ENCODE measurements at places on chromosomes 7 and 10.

DNA sequence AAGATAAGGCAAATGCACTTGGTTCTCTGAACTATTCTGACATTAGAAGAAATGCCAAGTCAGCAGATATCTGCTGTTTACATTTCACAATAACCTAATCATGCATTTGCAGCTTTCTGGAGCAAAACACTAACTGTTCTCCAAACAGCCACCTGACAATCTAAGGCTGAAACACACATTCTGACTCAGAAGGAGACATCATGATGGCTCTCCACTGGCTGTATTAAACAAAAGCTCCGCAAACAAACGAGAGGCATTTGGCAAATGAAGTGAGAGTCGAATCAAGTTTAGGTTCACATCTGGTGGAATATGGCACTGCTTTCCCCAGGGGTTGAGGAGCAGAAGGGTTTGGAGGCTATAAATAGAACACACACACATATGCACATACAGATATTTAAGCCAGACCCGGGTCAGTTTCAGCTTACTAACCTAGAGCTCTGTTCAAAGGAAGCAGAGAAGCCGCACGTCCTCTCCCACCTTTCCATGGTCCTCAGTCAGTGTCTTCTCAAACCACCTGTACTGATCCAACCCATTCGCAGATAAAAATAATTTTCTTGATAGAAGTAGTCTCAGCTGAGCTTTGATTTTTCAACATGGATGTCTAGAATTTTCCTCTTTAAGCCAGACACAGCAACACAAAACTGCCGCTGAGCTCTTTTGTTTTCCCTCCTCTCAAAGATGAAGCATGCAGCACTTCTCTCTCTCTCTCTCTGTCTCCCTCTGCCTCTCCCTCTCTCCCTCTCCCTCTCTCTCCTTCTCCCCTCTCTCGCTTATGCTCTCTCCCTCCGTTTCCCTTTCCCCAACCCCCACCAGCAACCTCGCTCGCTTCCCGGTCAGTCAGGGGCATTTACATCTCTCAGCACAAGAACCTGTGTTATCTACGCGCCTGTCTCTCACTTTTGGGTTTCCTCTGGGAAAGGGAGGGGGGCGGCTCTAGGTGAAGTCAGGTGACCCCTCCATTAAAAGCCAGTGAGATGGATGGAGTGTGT, 682.8 kb downstream of the MAGI2 start:
- peaks cover 26% of the 10 kb centered on the region for H3K4me1 ChIP-seq
- no peak overlapping the region for H3K4me3 ChIP-seq
- peak overlapping the region; percentile 95 for H3K27ac ChIP-seq
- H3K36me3 ChIP-seq = no peaks in the 10 kb centered on the region
- DNase-seq = peak; percentile 66
- H3K27me3 ChIP-seq = no peaks in the 10 kb centered on the region

DNA sequence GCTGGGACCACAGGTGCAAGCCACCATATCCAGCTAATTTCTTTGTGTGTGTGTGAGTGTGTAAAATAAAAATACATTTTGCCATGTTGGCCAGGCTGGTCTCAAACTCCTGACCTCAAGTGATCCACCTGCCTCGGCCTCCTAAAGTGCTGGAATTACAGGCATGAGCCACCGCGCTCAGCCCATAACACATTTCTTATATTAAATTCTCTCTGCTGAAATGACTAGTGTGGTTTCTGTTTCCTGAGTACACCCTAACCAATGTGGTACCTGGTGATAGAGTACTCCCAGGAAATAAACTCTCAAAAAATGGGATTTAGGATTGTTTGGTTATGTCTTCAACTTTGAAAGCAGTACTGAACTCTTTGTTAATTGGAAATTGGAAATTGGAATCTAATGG, 19.4 kb upstream of the FHIP2A start:
- no peak overlapping the region for H3K27ac ChIP-seq
- no peaks in the 10 kb centered on the region for H3K36me3 ChIP-seq
- 0 out of 2 replicates have a peak, but pooled peaks cover 3% of the 10 kb centered on the region for H3K4me1 ChIP-seq
- no peak for DNase-seq
- no peaks in the 10 kb centered on the region for H3K27me3 ChIP-seq

DNA sequence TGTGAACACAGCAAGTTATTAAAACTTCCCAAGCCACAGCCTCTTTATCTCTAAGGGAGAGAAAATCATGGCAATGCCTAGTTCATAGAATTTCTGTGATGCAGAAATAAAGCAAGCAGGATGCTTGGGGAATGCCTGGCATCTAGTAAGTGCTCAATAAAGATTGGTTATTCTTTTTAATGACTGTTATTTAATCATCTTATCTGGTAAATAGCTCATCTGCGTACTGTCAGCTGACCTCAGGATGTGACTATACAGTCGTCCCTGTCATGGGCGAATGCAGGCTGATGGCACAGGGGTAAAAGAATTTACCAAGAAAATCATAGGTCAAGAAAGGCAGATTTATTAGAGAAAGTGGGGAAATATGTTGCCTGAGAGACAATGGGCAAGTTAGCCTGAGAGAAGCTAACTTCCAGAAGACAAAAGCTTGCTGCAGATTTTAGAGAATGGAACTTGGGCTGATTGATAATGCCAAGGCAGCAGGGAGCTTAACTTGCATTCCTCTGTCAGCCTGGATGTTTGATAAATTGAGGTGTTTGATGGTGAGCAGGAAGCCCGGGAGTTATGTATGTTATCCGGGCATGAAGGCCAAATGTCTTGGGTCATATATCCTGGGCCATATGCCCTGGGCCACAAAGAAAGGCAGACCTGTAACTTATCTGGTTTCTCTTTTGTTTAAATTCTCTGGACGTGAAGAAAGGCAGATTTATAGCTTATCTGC, 126.0 kb downstream of the KCNMA1 start:
- no peak for DNase-seq
- no peak overlapping the region for H3K27ac ChIP-seq
- H3K27me3 ChIP-seq = no peaks in the 10 kb centered on the region
- H3K36me3 ChIP-seq = no peaks in the 10 kb centered on the region
- H3K4me1 ChIP-seq = peaks cover 31% of the 10 kb centered on the region

DNA sequence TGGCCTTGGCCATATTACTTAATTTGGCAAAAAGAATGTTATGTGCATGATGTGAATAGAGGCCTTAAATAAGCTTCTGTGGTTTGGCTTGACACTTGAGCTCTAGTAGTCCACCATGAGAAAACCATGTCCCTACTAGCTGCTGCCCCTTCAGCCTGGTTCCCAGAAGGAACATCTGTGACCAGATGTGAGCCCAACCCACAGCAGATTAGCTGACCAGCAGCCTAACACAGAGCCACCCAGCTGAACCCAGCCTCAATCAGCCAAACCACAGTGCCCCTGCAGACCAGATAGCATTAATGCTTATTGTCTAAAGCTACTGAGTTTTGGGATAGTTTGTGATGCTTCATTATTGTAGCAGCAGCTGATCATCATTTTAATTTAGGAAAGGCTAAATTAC, 16.6 kb downstream of the JAZF1 start:
- H3K4me1 ChIP-seq = peaks cover 43% of the 10 kb centered on the region
- H3K27ac ChIP-seq = no peak overlapping the region
- no peaks in the 10 kb centered on the region for H3K27me3 ChIP-seq
- no peak for DNase-seq

GRCh38 chr10:83218205-83218604, 921.1 kb upstream of the GHITM start:
- H3K4me3 ChIP-seq = no peak overlapping the region
- H3K27ac ChIP-seq = no peak overlapping the region
- H3K4me1 ChIP-seq = peaks cover 11% of the 10 kb centered on the region
- no peaks in the 10 kb centered on the region for H3K36me3 ChIP-seq
- H3K27me3 ChIP-seq = no peaks in the 10 kb centered on the region
- peak; percentile 14 for DNase-seq

DNA sequence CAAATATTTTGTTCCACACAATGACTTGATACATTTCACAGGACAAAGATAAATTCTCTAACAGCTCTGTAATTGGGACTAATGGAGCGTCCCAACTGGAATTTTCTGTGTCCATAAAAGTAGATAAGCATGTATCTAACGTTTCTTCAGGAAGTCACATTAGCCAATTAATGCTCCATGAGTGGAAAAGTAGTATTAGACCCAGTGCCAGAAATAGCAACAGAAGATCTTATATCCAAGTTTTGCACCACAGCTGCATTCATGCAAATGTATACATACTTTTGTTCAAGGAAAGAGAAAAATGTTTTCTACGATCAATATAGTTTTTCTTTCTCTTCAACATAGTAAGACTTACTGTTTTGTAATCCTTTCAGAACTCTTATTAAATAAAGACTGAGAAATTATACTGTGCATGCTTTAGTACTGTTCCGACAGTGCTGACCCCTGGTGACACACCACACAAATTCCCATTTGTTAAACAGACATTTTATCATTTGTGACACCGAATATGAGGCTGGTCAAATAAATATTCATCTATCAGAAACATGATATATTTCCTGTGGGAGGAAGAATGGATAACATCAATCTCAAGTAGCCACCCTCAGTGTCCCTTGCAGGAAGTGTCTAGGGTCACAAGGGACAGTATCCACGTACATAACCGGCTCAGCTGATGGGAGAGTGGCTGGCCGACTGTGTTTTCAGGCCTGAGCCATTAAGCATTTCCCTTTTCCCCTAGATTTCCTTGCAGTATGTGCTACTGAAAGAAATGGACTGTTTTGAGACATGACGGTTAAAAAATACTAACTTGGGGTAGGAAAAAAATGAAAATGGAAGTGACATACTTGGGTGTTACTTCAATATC, 102.1 kb upstream of the RSU1 start:
- H3K4me1 ChIP-seq = no peaks in the 10 kb centered on the region
- H3K36me3 ChIP-seq = no peaks in the 10 kb centered on the region
- H3K27me3 ChIP-seq = no peaks in the 10 kb centered on the region
- H3K4me3 ChIP-seq = no peak overlapping the region
- no peak for DNase-seq
- H3K27ac ChIP-seq = no peak overlapping the region

GRCh38 chr7:132084776-132085388, 491.4 kb downstream of the PLXNA4 start:
- no peak overlapping the region for H3K27ac ChIP-seq
- H3K36me3 ChIP-seq = no peaks in the 10 kb centered on the region
- H3K27me3 ChIP-seq = peaks cover 2% of the 10 kb centered on the region
- DNase-seq = no peak
- H3K4me3 ChIP-seq = no peak overlapping the region

DNA sequence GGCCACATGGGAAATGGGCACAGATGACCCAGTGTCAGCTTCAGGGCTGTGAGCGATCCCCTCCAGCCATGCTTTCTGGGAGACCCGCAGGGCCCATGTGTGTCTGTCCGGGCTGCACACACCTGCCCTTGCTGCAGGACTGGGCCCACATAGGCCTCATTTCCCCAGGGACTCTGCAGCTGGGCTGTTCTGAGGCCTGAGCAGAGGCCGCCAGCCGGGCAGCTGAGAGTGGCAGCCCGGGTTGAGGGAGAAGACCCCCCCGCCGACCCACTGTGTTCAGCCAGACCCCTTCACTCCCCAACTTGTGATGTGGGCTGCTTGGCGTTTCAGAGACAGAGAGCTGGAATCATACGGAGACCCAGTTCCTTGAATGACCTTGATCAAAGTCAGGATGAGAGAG, 50.1 kb upstream of the DPYSL4 start:
- 0 out of 2 replicates have a peak overlapping the region, but pooled peaks have one; percentile 80 for H3K27ac ChIP-seq
- no peaks in the 10 kb centered on the region for H3K27me3 ChIP-seq
- no peaks in the 10 kb centered on the region for H3K4me1 ChIP-seq

DNA sequence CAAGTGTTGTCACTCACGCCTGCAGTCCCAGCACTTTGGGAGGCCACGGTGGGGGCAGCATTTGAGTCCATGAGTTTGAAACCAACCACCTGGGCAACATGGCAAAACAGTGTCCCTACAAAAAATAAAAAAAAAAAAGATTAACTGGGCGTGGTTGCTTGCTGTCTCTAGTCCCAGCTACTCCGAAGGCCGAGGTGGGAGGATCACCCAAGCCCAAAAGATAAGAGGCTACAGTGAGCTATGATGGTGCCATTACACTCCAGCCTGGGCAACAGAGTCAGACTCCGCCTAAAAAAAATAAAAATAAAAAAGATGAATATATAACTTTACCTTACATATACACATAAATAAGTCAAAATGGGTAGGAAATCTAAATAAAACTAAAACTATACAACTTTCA, 2.5 kb upstream of the LMOD2 start:
- no peaks in the 10 kb centered on the region for H3K36me3 ChIP-seq
- no peak overlapping the region for H3K27ac ChIP-seq
- no peak overlapping the region for H3K4me3 ChIP-seq

- peaks cover 28% of the 10 kb centered on the region for H3K4me1 ChIP-seq
- no peak overlapping the region for H3K4me3 ChIP-seq
- DNase-seq = no peak
- H3K27ac ChIP-seq = no peak overlapping the region
Observed at GRCh38 chr10:1348773-1349050, 292.5 kb downstream of the WDR37 start.

GRCh38 chr10:135601-136464, 578 bp downstream of the ZMYND11 start:
- H3K4me3 ChIP-seq = peak overlapping the region; percentile 78
- no peaks in the 10 kb centered on the region for H3K36me3 ChIP-seq
- peaks cover 17% of the 10 kb centered on the region for H3K27me3 ChIP-seq

- DNase-seq = peak; percentile 76
- peak overlapping the region; percentile 100 for H3K27ac ChIP-seq
- H3K36me3 ChIP-seq = no peaks in the 10 kb centered on the region
Observed at GRCh38 chr7:157309988-157310668, 26.7 kb upstream of the DNAJB6 start.

DNA sequence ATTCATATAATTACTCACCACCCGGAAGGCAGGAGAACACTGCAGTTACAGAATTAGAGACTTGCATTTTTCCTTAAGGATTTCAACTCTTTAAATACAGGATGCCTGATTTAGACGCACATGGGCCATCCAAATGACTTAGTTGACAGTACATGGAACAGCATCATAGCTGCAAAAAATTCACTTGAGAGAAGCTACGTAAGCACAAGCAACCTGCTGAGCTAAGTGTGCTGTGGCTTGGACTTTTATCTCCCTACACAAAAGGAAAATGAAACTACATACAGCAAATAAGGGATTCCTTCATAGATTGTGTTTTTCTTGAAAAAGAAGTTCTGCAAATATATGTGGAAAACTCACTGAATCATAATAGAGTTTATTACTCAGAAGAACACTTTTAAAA, 152.6 kb downstream of the POU6F2 start:
- no peak overlapping the region for H3K4me3 ChIP-seq
- no peaks in the 10 kb centered on the region for H3K36me3 ChIP-seq
- no peak for DNase-seq
- no peaks in the 10 kb centered on the region for H3K27me3 ChIP-seq
- H3K27ac ChIP-seq = no peak overlapping the region

GRCh38 chr7:99121496-99122021, 22.3 kb downstream of the SMURF1 start:
- H3K27ac ChIP-seq = no peak overlapping the region
- no peak overlapping the region for H3K4me3 ChIP-seq
- peaks cover 17% of the 10 kb centered on the region for H3K4me1 ChIP-seq

DNA sequence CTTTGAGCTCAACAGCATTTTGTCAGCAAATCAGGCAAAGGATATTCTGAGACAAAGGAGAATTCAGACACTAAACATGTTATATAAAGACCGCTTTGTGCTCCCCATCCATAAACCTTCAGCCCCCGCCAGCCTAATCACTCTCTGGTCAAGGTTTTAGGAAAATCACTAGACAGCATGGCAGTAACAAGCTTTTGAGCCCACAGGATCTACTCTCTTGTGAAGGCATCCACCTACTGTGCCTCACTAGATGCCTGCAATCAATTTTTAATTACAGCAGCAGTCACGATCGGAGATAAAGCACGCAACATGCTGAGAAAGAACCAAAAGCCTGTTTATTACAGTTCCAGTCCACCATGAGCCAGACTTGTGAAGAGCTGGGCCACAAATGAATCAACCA, 19.1 kb downstream of the PDE1C start:
- peaks cover 28% of the 10 kb centered on the region for H3K27me3 ChIP-seq
- H3K27ac ChIP-seq = no peak overlapping the region
- no peak for DNase-seq
- H3K4me1 ChIP-seq = no peaks in the 10 kb centered on the region
- no peak overlapping the region for H3K4me3 ChIP-seq

GRCh38 chr7:136183981-136184380, 206.8 kb upstream of the MTPN start:
- H3K36me3 ChIP-seq = no peaks in the 10 kb centered on the region
- no peaks in the 10 kb centered on the region for H3K27me3 ChIP-seq
- no peak for DNase-seq
